Stimulated activated CD4-positive, alpha-beta T cell treated with anti-CD3 and anti-CD28 coated beads, TNF-alpha, amount 100 ng/mL, for 1 hour (primary cell): ENCODE measurements at places on chromosomes 6 and 20.

DNA sequence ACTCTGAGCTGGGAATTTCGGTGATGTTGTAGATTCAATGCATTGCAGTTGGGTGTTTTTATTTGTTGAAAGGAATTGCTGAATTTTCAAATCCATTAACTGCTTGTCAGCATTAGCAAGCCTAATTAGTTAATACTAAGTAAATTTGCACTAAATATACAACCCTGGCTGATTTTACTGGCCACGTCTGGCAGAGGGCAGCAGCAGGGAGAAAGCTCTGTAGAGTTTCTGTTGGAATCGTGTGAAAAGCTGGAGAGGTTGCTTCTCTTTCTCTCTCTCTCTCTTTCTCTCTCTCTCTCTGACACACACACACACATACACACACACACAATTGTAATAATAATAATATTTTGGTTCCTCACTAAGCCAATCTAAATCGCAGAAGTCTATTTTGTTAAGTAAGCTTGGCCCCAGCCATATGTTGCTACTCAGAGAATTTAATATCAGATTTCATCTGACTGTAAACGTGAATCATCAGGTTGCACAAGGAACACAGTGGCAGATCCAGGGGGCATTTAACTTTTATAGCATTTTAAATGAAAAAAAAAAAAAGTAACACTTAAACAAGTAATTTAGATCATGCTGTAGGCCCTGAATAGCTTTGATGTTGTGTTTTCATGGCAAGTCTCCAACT is 289.5 kb downstream of the ESR1 start:
- no peak for DNase-seq

- no peak for DNase-seq
Measured at GRCh38 chr6:155473741-155474140, 18.1 kb upstream of the NOX3 start.

DNA sequence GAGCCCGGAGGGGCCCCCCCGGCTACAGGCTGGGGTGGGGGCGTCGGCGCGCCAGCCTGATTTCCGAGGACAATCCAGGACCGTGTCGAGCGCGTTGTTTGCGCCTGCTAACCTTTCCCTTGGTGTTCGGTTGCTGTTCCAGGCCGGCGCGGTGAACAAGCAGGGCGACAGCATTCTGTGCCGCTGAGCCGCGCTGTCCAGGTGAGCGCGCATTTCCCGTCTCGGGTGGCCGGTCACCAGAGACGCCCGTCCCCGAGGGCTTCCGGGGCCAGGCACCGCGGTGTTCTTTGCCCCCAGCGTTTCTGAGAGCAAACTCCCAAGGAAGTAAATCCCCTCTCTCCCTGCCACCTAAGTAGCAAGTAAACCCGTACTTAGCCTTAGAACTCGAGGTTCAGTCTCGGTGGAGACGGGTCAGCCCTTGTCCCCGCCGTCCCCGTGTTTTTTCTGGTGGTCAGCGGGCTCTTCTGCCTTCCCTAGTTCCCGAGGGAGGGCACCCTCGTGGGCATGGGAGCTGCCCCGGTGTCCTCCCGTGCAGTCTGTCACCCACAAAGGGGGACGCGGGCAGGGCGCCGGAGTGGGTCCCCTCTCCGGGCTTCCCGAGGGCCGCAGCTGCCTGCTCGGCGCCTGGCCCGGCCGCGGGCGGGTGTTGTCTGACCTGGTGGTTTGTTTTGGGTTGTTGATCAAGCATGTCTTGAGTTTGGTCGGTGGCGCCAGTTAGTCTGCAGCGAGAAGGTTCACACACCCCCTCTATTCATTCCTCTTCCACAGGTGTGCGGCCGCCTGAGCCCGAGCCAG is 1.5 kb downstream of the ID4 start:
- DNase-seq, result no peak

DNA sequence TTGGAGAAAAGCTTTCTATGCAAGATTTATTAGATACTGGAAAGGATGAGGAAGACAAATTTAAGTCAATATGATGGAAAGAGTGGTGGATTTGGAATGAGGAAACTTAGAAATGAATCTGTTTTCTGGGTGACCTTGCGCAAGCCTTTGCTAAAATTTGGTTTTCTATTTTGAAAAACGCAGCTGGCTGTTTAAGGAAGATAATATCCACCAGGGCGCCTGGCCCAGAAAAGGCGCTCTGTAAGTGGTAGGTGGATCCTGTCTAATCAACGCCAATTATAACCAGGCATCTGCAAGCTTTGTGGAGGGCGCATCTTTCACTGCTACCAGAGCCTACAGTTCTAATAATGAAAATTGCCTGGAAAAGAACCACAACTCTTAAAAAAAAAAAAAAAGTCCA is 398 bp upstream of the SPATS1 start:
- no peak for DNase-seq

DNA sequence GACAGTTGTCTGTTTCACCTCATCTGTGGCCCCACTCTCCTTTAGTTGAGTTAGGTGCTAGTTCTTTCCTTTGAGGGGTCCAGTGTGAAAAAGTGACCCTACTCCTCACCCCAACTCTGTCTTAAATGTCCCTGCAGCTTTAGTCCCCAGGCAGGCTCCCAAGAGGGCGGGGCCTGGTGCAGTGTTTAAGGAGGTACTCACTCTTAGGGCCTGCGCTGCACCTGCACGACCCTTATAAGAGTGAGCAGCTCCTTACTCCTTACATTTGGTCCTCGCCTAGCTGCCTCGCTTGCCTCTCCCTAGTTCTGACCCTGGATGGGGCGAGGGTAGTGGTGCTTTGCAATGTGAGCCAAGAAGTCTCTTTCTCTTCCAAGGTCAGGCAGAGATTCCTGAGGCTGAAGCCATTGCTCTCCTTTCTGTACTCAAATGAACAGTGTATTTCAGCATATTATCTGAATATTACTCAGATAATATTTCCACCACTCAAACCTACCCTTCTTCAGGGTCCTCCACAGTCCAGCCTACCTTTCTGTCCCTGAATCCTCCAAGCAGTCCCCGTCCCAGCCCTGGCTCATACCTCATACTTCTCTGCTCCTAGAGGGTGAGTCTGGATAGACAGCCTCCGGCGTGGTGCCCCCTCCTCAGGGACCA is 11.9 kb upstream of the VEGFA start:
- DNase-seq, result no peak

DNA sequence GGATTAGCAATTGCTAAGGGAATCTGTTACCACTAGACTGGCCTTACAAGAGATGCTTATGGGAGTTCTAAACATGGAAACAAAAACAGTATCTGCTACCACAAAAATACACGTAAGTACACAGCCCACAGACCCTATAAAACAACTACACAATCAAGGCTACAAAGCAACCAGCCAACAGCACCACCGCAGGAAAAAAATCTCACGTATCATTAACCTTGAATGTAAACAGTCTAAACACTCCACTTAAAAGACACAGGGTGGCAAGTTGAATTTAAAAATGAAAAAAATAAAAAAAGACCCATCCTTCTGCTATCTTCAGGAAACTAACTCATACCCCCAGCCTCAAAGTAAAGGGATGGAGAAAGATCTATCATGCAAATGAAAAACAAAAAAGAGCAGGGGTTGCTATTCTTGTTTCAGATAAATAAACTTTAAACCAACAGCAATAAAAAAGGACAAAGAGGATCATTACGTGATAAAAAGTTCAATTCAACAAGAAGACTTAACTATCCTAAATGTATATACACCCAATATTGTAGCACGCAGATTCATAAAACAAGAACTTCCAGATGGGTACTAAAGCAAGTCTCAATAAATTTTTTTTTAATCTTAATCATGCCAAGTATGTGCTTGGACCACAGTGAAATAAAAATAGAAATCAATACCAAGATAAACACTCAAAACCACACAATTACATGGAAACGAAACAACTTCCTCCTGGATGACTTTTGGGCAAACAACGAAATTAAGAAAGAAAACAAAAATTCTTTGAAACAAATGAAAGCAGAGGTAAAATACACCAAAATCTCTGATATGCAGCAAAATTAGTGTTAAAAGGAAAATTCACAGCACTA is 52.3 kb downstream of the RNGTT start:
- DNase-seq, result no peak

- no peak for DNase-seq
Measured at GRCh38 chr20:33826270-33826897, 15.2 kb downstream of the CHMP4B start.

DNA sequence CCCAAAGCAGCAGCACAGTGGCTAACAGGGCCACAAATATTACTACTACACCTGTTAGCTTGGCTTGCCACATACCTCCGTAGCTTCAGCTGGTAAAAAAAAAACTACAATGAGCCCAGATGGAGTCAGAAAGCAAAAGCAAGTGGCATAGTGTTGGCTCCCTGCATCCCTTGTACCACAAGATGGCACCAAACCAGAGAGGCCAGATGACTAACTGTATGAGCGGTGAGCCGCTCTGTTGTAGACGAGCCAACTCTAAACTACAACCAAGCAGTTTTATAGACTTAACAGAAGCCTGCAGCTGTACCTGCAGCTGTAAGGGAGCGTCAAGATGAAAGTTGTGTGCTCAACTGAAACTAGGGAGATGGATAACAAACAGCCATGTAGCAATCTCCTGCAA is 84.5 kb upstream of the MCHR2 start:
- no peak for DNase-seq
